ENCODE measurements at places on chromosomes 7 and 10.

GRCh38 chr10:50605269-50605950 lies 18.3 kb downstream of the SGMS1 start:
- no peak for DNase-seq

GRCh38 chr10:57506414-57507094 lies 761.1 kb downstream of the IPMK start:
- DNase-seq = no peak

DNA sequence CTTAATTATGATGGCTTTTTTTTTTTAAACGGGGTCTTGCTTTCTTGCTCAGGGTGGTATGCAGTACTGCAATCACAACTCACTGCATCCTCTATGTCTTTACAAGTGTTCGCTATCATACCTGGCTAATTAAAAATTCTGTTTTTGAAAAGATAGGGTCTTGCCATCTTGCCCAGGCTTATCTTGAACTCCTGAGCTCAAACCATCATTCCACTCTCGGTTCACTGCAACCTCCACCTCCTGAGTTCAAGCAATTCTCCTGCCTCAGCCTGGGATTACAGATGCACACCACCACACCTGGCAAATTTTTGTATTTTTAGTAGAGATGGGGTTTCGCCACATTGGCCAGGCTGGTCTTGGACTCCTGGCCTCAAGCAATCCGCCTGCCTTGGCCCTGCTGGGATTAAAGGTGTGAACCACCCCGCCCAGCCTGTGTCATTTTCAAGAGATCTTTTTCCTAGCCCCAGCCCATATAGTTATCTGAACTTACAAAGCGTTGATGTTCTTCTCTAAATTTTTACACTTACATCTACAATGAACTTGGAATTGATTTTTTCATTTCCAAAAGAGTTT lies 6.0 kb downstream of the HNRNPF start:
- no peak for DNase-seq

GRCh38 chr7:27917119-27917518 lies 177.2 kb downstream of the TAX1BP1 start:
- no peak for DNase-seq

DNA sequence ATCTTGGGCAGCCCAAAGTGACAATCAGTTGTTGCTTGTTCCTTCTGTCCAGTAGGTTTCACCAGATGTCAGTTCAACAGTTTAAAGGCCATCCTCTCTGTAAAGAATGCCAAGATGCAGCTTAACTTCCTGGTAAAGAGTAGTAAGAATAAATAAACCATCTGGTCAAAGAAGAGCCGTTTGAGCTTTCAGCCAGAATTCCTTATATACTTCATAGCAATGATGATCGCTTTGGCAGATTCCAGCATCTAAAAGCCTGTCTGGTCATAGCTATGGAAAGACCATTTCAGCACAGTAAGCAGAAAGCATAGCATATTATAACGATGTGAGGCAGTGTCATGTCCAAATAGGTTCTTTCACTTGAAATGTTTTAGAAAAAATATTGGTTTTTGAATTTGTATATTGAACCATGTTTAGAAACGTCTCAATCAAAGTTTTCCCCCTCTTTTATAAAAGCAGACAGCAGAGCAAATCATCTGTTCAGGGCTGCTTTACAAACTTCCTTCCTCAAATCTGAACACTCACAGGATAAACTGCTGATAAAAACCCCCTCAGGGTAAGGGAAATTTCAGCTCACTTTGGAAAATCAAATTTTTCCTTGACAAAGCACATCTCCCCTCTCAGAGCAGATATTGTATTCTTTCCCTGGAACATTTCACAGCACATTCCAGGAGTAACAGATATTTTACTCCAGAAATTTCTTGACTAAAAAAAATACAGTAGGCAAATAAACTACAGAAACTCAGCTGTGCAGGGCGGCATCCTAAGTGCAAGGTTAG lies 184.1 kb downstream of the NOC3L start:
- no peak for DNase-seq

DNA sequence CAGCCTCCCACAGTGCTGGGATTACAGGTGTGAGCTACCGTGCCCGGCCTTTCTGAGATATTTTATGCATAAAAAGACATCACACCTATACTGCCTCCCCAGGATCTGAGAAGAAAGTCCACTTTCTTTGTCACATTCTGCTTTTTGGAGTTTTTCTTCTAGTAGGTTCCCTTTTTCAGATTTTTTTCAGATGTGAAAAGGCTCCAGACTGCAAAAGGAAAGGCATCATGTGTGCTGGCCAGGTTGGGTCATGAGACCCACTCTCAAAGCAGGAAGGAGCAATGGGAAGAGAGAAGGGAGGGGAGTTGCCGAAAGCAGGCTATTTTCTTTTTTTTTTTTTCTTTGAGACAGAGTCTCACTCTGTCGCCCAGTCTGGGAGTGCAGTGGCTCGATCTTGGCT lies 10.8 kb downstream of the BLVRA start:
- no peak for DNase-seq

DNA sequence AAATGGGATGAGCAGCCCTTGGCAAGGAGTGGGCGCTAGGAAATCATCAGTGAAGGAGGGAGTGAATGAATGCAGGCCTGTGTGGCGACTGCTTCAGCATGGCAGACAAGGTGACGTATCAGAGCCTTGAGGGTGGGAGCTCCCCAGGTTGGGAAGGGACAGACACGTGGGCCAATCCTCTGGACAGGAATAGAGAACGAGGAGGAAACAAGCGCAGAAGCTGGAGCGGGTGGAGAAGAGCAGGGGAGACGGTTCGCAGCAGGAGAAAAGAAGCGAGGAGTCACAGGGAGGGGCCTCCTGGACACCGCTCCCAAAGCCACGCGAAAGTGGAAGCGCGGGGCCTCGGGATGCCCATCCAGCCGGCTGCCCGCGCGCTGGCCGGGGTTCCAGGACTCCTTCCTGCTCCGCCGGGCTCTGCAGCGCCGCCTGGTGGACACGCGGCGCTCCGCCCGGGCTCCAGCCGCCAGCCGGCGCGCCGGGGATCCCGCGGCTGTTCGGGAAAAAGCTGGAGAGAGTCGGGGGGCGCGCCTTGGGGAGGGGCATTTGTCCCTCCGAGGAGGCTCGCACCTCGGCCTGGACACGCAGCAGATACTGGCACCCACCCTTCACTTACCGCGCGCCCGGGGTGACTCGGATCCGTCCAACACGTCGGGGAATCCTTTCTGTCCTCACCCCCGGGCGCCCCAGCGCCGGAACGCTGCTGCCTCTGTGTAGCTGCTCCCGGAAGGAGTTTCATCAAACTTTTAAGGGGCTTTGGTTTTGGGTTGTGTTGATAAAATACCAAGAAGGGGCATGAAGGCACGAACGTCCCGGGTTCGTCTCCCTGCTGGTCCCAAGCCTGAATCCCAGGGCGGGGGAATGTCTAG lies 6.3 kb downstream of the ZNF503 start:
- DNase-seq = no peak

DNA sequence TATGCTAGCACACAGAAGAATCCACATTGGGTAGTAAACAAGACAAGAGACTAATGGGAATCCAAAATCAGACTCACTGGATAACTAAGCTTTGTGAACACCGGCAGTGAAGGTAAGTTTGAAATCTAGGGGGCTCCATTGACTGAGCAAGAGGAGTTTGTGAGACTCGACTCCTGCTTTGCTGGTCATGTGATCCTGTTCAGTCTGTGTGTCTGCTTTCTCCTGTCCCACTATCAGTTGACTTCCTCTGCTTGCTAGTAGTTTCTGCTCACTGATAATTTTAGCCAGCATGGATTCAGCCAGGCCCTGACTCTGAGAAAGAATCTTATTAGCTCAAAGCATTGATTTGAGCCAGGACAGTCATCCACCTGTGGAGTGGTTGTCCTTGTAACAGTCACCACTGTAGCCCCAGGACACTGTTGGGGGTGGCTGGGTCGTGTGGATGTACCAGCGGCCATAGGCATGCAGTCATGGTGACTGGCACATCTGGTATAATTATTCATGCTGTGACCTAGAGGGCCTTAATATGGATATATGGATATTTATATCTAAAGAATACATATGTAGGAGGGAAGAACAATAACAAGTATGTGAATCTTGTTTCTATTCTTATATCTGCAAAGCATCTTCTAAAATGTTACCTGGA lies 44.4 kb downstream of the DNAH11 start:
- DNase-seq = no peak

DNA sequence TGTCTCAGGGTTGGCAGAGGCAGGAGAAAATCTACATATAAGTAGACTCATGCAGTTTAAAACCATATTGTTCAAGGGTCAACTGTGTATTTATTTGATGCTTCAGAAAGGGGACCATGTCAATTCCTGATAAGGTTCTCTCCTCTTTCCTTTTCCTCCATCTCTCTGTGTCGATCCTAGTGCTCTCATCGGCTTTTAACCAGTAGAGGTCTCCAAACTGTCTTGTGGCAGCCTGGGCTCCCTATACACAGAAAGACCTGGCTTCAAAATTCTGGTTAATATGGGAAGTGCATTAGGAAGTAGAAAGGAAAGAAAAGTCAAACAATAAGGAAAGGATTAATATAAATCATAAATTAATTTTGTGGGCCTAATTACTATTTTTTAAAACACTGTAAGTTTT lies 304.4 kb upstream of the C7orf33 start:
- DNase-seq = no peak

GRCh38 chr7:130148561-130148960 lies 56.6 kb downstream of the TMEM209 start:
- DNase-seq = no peak

DNA sequence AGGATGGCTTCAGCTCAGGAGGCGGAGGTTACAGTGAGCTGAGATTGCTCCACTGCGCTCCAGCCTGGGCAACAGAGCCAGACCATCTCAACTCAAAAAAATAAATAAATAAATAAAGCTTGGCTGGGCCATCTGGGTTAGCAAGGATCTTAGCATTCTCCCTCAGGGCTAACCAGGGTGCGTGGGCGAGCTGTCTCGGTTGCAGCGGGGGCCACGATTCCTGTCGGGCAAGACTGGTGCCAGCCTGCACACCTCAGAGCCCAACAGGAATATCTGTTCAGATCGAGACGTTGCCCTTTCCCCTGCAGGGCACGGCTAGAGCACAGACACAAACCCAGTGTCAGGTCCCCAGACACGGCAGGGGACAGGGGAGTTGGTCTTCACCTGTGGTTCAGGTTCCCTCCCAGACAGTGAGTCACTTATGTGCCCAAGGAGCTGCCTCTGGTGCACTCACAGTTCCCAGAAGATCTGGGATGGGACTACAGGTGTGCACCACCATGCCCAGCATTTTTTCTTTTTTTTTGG lies 75.5 kb upstream of the GTF2I start:
- no peak for DNase-seq

DNA sequence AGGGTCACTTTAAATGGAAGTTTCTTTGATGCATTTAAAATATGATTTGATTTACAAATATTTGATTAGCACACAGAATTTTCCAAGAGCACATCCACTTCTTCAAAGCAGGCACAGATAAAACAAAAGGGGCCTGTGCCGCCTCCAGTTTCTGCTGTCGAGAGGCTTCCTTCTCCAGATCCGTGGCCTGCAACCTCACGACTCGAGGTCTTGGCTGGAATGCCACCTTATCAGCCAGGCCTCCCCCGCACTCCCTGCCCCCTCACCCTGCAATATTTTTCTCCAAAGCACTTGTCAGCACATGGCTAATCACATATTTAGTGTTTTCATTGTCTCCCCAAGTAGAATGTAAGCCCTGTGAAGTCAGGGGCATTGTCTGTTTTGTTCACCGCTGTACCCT lies 12.5 kb downstream of the PYROXD2 start:
- no peak for DNase-seq

GRCh38 chr7:139131601-139132041 lies 22.1 kb upstream of the ZC3HAV1 start:
- DNase-seq = no peak

GRCh38 chr7:36994456-36995112 lies 270.3 kb upstream of the AOAH start:
- no peak for DNase-seq

GRCh38 chr7:108380517-108380916 lies 75.7 kb downstream of the NRCAM start:
- no peak for DNase-seq

DNA sequence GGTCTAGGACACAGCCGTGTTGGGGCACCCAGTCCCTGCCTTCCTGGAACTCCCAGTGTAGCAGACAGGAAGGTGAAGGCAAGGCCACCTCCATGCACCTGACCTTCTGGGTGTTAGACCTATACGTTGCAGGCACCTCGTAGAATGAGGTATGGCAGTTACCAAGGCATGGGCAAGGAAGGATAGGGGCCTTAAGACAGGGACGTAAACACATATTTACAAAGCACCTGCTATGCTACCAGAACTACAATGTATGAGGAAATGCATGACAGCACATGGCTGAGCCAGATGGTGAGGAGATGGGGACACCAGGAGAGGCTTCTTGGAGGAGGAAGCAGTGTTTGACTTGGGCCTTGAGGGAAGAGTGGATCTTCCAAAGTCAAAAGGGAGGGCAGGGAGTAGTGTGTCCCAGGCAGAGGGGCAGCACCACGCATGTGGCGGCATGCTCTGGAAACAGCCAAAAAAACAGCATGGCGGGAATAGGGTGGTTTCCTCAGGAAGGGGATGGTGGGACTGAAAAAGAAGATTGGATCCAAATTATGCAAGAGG lies 231.2 kb downstream of the FANK1 start:
- no peak for DNase-seq

DNA sequence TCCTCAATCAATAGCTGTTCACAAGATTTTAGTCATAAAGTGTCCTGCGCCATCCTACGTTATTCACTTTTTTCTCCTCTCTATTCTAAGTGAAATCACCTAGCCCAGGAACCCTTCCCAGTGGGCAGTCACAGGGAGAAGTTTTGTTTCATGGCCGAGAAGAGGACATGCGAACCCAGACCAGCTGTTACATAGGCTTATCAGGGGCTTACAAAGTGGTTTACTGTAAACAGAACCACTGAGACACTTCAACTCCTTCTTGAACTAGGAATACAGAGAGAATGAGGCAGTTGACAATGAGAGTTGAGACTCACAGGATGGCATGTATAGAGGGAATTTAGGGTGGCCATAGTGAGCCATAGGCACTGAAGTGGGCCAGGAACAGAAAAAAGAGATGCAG lies 246.9 kb upstream of the GLI3 start:
- no peak for DNase-seq
